Stimulated activated CD8-positive, alpha-beta memory T cell treated with anti-CD3 and anti-CD28 coated beads, Interleukin-12 subunit alpha, Interleukin-12 subunit beta, amount 100 ng/mL, for 4 hours (primary cell): ENCODE measurements at places on chromosomes 13 and 19.

- no peak for DNase-seq
These were observed 45.7 kb upstream of the FLT1 start for GRCh38 chr13:28540612-28541011.

- DNase-seq = no peak
These were observed 1451.5 kb downstream of the EFNB2 start for GRCh38 chr13:105083992-105084391.

DNA sequence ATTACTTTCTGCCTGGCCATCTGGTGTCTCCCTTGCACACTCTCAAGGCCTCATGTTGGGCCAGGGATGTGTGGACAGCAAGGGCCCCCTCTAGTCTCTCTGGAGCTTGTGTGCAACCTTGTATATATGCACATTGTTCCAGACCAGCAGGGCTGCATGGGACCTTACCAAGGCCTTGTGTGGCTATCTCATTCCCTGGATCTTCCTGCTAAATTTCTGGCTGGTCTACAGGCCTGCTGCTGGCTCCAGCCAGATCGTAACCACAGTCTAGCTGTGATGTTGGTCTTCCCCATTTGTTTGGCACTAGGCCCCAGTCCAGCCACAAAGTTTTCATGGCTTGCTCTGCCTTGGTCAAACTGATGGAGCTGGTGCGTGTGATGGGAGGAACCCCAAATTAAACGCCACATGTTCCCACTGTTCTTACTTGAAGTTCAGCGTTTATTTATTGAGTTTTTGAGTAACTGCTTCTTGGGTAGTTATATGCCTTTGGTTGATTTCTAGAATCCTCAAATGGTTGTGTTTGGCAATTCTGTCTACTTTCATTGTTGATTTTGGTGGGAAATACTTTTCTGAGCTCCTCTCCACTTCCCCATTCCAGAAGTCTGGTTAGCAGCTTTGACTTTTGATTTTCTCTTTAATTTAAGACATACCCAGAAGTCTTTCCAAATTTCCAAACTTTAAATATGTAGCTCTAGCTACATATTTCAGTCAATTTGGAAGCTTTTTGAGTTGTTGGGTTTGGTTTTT is 56.4 kb downstream of the SIPA1L3 start:
- no peak for DNase-seq

GRCh38 chr13:23392925-23393645 is 40.4 kb downstream of the SACS start:
- DNase-seq = no peak

- DNase-seq = no peak
These were observed 102.9 kb downstream of the SHISA2 start for GRCh38 chr13:25948910-25949309.

DNA sequence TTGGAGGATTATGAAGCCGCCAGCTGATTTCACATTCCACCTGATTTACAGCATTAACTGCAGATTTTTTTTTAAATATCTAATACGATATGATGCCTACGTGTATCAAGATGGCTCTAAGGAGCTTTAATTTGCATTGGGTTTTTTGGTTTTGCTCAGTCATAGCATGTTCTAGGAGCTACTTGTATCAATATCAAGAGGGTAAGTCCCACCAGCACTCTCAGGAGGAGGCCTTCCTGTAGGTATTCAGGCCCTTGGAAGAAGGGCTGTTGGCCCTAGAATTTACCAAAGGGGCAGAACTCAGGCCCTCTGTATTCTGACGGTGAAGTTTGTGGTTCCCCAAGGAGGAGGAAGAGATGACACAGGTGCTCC is 97.2 kb upstream of the IPO5 start:
- DNase-seq = no peak

DNA sequence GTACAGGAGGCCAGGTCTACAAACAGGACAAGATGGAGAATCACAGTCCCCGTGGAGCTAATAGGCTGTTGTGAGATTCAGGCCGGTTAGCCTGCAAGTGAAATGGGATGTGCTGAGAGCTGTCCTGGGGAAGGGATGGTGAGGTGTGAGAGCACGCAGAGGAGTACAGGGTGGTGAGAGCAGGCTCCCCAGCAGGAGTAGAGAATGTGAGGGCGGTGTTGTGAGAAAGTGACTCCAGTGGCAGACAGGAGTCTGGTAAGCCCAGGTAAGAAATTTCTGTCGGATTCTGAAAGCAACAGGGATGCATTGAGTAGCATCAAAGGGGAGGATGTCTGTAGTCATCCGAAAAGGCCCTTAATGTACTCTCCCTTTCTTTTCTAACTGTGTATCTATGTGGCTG is 50.7 kb upstream of the GPR183 start:
- DNase-seq = no peak

DNA sequence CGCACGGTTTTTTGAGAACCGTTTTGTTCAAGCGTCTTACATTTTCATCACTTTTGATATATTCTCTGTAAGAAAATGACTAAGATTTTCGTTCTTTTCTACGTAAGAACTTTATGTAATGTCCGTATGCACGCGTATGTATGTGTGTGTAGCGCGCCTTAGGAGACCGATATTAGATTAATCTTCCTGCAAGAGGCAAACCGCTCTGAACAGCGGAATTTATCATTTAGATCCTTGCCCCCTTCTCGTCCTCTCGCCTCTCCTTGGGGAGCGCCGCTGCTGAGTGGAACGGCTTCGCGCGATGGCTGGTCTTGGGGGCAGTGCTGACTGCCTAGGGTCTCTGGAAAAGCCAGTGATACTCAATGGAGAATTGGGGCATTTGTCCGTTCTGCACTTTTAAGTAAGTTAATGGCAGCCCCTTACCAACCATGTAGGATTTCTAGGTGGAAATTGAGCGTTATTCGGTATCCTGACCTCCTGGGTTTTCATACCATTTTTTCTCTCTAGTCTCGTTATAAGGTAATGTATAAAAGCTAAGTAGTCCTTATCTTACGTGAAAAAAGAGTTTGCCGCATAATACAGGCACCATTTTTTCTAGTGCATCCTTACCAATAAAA is 4.7 kb downstream of the MAB21L1 start:
- no peak for DNase-seq

- DNase-seq = no peak
These were observed 153.9 kb downstream of the MIPEP start for GRCh38 chr13:23735329-23735728.
